ENCODE measurements at places on chromosomes 7 and 10.

DNA sequence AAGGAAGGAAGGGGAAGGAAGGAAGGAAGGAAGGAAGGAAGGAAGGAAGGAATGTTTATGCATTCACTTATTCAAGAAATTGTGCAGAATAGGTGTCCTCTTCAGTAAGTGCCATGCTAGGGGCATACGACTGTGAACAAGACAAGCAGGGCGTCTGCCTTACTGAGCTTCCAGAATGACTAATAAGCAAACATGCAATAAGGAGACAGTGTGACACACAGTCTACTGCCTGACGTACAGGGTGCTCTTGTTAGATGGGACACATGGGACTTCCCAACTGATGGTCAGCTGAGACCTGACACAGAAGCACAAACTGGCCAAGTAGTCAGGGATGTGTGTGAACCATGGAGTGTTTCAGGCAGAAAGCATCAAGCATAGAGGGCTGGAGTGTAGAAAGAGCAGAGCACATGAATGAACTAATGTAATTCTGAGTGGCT, 18.2 kb downstream of the DNAJC12 start:
- DNase-seq: peak; percentile 85

GRCh38 chr10:26787362-26787761, 73.4 kb downstream of the ABI1 start:
- DNase-seq: no peak

DNA sequence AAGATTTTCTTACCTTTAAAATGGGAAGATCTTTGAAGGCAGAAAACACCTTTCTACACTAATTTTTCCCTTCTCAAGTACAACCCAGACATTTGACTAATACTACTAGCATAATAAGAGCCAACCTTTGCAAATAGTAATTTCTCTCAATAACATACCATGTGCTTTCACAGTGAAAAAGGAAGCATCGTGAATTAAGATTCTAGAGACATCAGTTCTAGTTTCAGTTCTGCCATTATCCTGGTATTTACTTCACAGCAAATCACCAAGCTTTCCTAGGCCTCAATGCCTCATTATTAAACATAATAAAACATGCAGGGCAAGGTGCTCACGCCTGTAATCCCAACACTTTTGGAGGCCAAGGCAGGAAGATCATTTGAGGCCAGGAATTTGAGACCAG, 24.9 kb downstream of the GSAP start:
- no peak for DNase-seq

DNA sequence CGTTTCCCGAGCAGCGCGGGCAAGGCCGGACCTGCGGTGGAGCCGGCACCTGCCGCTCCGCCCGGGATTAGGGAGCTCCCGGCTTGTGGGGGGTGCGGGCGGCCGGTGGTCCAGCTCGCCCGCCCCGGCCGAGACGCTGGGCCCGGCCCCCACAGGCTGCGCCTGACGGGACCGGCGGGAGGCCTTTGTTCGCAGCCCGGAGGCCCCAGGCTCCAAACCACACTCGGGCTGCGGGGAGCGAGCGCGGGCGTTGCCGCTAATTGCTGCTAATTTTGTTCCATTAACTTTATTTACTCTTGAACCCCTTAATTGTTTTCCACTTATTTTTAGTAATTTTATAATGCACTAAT, 9.6 kb downstream of the UNCX start:
- no peak for DNase-seq

DNA sequence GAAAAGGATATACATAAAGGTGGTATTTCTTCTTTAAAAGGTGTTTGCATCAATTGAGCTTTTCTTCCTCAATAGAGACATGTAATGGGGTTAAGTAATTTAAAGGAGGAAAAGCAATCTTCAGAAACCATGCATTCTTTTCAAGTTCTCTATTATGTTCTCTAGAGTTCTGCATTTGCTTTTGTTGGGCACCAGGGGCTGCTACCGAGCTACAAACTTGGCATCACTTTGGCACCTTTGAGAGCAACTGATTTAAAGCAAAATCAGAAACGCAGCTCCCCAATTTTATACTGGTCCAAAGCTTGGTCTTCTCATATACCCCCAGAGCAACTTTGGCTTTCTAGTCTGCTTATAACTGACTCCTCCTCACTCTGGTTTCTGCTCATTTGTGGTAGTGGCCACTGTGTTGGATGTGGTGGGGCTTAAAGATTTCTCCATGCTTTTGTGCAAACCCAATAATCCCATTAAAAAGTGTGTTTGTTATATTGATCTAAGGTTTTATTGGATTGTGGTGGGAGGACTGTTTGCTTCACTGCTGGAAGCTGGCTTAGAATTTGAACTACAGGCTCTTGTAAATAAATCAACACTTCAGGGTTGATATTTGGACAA, 712.1 kb downstream of the PHTF2 start:
- DNase-seq: peak; percentile 61

- DNase-seq: no peak
Measured at GRCh38 chr10:49081547-49082275, 33.6 kb downstream of the VSTM4 start.

DNA sequence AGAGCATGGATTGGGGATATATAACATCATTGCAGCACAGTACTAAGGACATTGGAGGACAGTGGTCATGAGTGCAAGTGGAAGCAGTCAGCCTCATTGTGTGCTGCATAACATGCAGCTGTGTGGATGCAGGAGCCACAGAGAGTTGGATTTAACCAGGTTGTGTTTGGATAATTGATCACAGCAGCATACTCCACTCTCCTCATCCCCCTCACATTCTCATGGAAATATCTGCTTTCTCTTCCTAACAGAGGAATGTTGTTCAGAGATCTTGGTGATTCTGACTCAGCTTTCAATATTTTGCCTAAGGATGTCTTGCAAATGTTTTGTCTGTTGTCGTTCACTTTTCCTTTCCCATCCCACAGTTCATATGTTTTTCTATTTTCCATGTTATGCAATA, 31.8 kb upstream of the LSM8 start:
- peak; percentile 9 for DNase-seq

- peak; percentile 68 for DNase-seq
Measured at GRCh38 chr7:16071246-16071857, 350.0 kb downstream of the CRPPA start.

DNA sequence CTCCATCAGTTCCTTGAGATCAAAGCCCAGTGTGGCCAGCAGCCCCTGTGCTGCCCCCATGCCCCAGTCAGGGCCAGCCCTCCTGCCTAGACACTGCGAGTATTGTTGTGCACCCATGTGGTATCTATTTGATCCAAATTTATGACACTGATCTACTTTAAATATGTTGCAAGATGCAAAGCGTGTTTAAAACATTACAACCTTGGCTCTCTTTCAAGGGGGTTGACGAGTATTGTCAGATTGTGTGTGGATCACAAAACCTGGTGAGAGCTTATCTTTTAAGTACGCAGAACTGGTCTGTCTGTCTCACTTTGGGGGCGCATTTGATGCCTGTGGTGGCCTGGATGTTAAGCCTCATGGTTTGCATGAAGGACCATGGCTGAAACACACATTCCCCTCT, 108.9 kb downstream of the COL13A1 start:
- DNase-seq: no peak

DNA sequence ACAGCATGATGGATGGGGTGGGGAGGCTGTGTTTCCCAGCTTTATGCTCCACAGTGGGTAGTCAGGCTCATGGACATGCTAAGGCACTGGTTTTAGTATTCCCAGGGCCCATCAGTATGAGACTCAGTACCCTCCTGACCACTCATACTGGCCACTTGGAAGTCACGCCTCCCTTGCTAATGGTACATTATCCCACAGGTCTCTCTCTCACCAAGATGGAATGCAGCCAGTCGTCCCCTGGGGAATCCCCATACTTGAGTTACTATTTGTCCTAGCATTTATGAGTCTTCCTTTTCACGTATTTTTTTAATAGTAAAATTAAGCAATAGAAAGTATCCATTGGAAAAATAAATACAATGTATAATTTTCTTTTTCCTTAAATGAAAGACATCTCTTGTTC, 80.6 kb upstream of the TBX20 start:
- peak; percentile 41 for DNase-seq

DNA sequence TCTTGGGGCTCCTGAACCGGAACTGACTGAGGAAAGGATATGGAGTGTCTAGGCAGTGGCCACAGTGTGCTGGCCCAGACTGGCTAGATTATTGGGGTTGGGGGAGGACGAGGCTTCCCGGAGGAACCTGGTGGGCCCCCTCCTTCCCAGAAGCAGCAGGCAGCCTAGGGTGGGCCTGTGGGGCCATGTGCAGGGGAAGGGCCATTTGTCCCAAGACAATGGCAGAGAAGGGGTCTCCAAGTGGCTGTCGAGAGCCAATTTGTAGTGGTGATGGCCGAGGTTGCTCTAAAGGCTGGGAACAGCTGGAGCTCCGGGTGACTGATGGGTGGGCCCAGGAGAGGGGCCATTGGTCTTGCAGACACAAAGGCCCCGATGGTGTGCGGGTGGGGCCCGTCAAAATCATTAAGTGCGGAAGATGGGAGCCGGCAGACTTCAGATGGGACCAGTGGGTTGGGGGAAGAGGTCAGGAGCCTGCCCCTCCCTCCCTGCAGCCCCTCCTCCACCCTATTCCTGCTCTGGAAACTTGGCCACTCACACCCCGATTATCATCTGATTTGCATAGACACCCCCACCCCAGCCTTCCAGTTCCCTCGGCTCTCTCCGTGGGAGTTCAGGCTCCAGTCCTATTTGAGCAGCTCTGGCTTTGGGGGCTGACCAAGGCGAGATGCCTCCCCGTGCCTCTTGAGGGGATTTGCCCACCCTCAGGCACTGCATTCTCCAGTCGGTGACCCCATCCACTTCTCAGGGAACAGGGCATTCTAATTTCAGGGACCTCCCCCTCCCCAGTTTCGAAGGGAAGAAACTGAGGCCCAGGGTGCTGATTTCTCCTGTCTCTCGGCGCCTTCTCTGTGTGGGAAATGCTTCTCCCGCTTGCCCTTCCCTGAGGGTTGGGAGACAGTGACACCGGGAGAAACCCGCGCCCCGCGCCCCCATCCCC, 36.0 kb upstream of the PAX2 start:
- DNase-seq: no peak

- DNase-seq: no peak
Measured at GRCh38 chr7:138924501-138925225, 56.5 kb downstream of the KIAA1549 start.

- no peak for DNase-seq
Measured at GRCh38 chr10:14707481-14707880, 67.2 kb downstream of the FAM107B start.

- DNase-seq: no peak
Measured at GRCh38 chr10:88489107-88489506, 94.0 kb downstream of the RNLS start.

GRCh38 chr7:132869166-132869861, 212.6 kb downstream of the CHCHD3 start:
- DNase-seq: no peak

GRCh38 chr7:70052691-70053090, 454.4 kb downstream of the AUTS2 start:
- DNase-seq: no peak

DNA sequence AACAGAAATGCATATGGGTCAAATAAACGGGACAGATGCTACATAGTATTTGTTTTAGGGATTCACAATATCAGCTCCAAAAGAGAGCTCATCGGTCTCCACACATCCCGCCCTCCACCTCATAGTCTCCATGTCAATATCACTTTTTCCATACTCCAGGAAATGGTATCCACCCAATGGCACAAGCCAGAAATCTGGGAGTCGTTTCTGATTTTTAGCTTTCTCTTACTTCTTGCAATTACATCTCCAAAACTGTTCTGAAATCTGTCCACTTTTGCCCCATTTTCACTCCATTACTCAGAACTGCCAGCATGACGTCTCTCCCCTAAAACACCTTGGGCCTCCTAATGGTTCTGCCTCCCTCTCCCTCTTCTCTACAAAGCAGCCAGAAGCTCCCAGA, 47.4 kb upstream of the EZH2 start:
- no peak for DNase-seq

DNA sequence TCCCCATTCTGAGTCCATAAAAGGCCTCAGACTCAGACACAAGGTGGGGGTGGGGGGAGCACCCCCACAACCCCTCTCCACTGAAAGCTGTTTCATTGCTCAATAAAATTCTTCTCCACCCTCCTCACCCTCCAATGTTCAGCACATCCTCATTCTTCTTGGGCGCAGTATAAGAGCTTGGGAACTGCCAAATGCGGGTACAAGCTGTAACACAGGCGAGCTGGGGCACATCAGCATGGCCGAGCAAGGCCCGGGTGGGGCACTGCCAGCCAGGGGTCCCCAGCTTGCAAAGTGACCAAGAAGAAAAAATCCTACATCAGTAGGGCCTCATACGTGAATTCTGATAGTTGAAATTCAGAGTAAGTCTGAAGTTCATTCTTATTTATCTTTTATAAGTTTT, 50.1 kb downstream of the CACUL1 start:
- DNase-seq: peak; percentile 52

- no peak for DNase-seq
Measured at GRCh38 chr7:55970978-55971377, 6.6 kb downstream of the NIPSNAP2 start.

GRCh38 chr7:66050990-66051448, 24.6 kb upstream of the ASL start:
- peak; percentile 99 for DNase-seq

DNA sequence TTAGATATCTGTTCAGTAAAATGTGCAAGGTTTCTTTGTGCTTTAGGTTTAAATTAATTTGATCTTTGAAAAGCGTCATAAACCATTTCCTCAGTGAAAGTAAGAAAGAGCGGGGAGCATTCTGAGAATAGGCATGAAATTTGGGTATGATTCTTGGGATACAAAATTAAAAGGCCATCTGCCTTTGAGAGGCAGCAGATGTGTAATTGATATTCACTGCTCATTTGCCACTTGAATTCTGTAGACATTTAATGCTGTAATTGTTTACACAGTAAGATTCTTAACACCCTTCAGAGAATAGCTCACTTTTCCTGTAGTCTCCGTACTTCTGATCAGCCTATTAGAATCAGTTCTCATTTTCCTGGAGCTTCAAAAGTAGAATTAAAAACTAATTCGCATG, 18.7 kb downstream of the FRMD4A start:
- DNase-seq: no peak

DNA sequence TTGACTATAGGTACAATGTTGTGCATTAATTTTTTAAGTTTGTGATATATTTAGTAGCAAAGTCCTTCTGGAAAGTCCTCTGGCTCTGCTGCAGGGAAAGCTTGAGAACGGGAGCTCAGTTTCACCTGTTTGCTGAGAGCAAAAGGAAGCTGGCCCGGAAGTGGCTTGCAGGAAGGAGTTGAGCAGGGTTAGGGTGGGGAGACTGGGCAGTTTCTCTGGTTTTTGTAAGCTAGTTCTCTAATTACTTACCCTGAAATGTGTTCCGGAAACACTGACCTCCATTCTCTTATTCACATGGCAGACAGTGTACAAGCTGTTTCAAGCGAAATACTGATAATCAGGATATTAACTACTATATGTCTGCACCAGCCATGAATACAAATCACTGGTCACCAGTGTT, 22.3 kb downstream of the MAP3K8 start:
- DNase-seq: no peak

Measured in epithelial cell of esophagus (primary cell).